ENCODE measurements at places on chromosomes 7 and 10.

DNA sequence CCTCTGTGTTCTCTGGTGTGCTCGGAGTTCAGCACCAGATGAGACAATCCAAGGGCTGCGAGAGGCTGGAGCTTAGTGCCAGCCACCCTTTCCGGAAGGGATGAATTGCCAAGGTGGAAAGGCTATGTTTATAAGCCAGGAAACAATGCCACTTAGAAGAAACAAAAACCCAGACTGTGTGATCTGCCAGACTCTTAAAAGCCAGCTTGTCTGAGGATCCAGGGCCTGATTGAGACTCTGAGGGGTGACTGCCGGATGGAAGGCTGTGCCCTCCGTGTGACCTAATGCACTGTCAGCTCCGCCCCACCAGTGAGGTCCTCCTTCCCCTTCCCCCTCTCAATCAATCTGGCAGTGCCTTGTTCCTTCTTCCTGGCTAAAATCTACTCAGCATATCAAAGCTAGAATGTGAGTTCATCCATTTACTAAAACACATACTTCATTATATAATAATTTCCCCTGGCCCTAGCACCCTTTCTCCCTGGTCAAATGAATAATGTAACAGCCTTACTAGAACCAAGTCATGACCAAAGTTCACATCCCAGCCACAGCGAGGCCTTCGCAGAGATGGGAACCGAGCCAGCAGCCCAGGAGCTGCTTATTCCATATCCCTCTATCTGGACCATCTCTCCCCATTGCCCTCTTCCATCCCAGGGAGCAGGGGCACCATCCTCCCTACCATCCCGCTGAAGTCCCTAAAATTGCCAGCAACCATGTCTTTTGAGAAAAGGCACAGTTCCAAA is 25.5 kb downstream of the FAM107B start:
- no peak for DNase-seq

- peak; percentile 36 for DNase-seq
These were observed 31.2 kb downstream of the GPRIN2 start for GRCh38 chr10:46525177-46525823.

DNA sequence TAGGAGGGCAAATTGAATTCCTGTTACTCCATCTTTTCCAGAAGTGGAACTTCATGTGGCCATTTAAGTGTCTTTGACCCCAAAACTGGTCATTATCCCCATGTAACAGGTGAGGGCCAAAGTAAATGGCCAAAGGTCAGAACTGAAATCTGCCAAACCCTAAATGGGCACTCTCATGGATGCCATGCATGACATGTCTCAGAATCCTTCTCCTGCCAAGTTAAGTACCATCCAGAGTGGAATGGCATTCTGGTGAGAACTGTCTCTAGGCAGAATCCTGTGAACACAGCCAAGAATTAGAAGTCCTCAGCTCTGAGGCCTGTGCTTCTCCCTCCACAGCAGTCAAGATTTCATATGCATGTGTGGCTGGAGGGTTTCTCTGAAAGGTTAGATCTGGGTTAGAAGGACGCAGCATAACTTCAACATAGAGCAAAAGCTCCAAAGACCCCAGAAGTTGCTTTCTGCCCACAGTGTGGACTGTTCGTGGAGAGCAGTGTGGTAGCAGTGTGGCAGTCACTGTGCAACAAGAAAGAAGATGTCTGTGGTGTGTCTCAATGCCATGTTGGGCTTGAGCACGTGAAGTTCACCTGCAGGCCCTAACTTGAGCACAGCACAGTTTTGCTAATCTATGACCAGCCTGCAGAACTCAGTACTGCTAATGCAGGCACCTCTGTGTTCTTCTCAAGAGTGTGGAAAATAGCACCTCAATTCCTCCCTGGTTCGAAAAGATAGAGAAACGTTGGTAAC is 121.3 kb downstream of the ADCY1 start:
- peak; percentile 24 for DNase-seq

DNA sequence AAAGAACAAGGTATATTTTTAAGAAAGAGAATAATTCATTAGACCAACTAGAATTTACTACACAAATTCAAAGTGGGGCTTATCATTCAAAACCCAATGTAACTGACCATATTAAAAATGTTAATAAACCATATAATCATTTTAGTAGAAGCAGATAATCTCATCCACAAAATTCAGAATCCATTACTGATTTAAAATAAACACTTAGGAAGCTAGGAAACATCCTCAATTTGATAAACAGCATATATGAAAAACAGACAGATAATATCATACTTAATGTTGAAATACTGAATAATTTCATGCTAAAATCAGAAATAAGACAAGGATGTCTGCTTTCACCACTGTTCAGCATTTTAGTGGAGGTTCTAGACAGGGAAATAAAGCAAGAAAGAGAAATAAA is 902.8 kb upstream of the PHF14 start:
- DNase-seq: no peak

GRCh38 chr7:5408777-5409176 is 14.9 kb downstream of the TNRC18 start:
- DNase-seq: no peak

- DNase-seq: no peak
These were observed 6.4 kb downstream of the UBTD1 start for GRCh38 chr10:97505152-97505551.

- DNase-seq: no peak
These were observed 213.6 kb upstream of the TBX20 start for GRCh38 chr7:35467456-35467978.

- DNase-seq: no peak
These were observed 11.4 kb downstream of the BLVRA start for GRCh38 chr7:43769791-43770465.

DNA sequence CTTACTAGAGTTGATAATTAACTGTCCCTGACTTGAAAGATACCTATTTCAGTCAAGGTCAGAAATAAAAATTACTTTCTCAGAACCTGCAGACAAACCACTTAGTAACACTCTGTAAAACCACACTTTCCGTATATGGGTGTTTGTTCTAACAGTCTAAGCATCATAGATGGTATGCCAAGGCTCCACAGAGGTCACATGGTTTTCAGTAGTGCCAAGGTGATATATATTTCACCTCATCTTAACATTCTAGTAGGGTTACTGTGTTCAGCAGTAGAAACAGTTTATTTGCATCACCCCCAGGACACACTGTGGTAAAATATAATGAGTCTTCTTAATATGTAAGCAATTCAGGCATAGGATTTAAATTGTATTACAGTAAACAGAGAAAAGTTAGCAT is 61.5 kb downstream of the KCND2 start:
- no peak for DNase-seq

GRCh38 chr7:128743112-128743772 is 4.1 kb downstream of the CALU start:
- no peak for DNase-seq

DNA sequence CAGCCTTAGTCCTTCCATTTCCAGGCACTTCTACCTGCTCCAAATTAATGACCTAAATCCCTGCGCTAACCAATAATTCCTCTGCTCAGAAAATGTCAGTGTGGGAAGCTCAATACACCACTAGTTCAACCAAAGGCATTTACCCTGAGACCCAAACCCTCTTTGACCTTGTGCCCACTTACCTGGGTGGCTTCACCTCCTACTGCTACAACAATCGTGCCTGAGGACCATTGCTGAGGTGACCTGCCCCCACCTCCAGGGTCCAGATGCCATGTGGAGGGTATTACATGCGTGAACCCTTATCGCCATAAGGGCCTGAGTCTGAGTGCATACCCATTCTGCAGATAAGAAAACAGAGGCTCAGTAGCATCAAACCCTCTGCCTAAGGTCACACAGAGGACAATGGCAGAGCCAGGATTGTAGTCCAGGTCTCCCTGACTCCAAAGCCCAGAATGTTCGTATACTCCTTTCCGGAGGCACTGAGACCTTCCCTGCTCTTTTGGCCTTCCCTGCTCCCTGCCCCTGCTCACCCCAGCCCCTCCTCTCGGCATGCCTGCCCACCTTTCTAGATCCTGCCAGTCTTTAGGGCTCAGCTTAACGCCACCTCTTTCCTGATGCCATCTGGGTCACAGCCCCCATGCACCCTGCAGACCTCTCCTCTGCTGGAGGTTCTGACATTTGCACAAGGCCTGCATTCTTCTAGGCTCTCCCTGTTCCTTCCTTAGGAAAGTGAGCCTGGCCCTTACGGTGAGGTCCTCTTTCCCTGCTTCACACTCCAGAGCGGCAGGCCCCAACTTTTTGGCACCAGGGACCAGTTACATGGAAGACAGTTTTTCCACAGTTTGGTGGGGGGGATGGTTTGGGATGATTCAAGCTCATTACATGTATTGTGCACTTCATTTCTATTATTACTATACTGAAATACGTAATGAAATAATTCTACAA is 94.9 kb downstream of the CHST15 start:
- no peak for DNase-seq

DNA sequence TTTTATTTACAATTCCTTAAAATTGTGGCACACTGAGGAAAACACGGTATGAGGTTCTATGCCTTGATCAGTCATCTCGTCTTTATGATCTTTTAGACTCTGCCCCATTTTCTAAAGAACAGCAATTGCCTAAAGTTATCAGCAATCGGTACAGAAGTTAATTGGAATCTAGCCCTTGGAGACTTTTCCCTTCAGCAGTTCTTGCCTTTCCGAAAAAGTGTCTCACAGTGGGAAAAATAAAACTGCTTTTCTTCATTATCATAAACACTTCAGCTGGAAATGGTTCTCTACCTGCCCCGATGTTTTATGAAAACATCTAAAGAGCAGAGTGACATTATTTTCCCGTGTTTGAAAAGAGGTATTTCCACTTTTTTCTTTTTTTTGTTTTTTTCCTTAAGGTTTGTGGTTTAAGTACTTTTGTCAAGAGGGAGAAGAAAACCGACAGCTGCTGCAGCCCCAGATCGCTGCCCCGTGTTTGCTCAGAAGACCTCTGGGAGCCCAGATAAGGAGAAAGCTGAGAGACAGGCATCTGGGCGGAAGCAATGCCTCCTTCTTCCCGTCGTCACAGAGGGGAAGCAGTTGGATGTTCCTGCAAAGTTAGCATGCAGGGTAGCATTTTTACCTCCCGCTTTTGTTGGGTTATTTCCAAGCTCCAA is 149.7 kb downstream of the FRMD4A start:
- DNase-seq: no peak

GRCh38 chr7:84469034-84469433 is 274.4 kb upstream of the SEMA3A start:
- no peak for DNase-seq

- no peak for DNase-seq
These were observed 10.9 kb downstream of the MGAM start for GRCh38 chr7:142006577-142006976.

- peak; percentile 86 for DNase-seq
These were observed 83.9 kb downstream of the CXCL12 start for GRCh38 chr10:44300666-44301649.

DNA sequence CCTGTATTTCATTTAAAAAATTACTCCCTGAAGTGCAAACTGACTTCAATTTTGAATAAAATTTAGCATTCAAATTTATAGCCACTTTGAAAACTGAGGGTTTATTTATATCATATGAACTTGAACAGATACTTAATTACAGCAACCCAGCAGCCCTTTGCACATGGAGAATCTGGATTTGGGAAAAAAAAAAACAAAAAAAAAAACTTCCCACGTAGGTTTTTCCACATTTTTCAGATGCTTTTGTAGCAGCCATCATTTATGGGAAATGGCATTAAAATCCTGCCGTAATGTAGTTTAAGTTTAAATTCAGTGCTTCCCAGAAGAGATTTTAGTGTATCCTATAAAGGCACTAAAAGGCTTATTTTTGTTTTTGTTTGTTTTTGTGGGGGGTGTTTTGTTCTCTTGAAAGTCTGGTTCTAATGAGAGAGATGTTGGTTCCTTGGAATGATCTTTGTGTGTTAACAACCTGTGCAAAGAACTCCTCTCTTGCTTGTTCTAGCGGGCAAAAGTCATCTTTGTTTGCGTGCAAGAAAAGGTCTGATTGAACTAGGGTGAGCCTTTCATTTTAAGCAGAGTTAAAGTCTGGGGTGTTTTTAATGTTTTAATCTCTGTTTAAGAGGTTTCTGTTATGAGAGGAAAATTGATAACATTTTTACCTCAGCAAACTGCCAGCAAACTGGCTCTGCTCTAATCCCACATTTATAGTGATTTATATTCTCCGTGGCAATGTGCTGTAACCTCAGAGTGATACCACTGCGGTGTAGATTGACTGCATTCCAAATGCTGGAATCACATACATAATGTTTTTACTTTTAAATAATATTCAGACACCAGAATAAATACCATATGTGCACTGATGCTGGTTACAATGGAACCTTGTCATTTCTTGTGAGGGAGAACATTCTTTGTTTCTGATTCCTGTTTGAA is 105.5 kb downstream of the WNT2 start:
- no peak for DNase-seq

GRCh38 chr7:25559581-25560367 is 331.5 kb upstream of the NPVF start:
- DNase-seq: no peak

DNA sequence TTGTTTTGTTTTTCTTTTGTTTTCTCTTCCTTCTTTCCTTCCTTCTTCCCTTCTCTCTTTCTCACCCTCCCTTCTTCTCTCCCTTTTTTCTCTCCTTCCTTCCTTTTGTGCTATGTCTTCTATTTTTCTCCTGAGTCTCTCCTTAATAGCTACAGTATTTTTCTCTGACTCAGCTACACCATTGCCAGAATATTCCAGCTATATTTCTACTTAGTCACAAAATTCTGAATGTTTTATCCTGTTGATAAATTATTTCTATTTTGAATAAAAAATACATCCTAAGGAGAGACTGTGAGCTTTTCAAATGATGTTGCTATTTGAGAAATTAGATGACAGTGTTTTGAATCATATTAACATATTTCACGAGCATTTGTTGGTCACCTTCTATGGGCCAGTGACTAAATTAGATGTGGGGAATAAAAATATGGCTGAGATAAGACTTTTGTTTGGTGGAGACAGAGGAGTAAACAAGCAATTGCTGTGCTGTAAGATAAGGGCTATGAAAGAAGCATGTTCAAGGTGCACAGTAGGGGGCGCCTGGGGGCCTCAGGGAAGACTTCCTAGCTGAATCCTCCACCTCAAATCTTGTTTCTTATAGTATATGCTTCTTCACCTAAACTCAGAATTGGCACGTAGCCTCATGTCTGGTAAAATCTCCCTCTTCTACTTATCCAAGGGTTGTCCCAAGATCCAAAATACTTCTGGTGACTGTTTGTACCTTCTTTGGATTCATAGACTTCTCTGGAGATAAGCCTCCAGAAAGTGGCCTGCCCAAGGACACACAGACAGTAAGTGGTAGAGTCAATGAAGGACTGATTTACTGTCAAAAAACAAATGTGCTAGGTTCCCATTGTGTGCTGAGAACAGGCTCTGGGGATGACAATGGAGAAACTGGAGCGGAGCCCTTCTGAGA is 115.5 kb upstream of the CREB5 start:
- DNase-seq: no peak

- DNase-seq: no peak
These were observed 65.8 kb downstream of the CDK13 start for GRCh38 chr7:40015790-40016296.
